ENCODE measurements at places on chromosomes 3 and 15.

DNA sequence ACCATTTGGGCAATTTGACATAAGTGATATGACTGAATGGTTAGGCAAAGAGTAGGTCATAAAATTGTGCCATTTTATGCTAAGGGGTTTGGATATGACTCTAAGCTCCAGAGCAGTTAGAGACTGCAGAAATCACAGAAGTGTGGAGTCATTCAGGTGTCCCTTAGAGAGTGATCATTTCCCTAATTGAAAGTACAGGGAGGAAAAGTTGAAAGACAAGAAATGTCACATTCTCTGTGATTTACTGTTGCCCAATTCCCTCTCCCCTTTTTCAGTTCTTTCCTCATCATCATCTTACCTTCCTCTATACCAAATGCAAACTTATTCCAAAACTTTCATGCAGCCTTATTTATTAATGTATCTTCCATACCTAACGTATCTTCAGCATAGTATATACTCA, 2.7 kb upstream of the GOLGB1 start:
- DNase-seq: no peak

DNA sequence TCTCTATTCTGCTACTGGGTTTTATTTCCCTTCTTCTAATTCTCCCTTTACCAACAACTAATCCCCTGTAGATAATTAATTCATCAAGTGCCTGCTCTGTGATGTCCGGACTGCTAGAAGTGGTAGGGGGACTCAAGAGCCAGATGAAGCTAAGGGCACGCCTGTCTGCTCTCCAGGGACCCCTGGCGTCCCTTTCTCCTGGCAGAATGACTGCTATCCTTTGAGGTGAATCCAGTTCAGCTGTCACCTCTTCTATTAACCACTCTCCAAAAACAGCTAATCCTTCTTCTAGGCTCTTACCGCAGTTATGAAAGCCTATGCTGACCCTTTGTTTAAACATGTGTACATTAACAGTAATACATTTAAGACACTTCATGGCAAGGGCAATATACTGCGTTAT, 1.4 kb upstream of the CHRNA7 start:
- DNase-seq: no peak

GRCh38 chr3:62546266-62546665, 172.9 kb upstream of the FEZF2 start:
- no peak for DNase-seq

- DNase-seq: no peak
Measured at GRCh38 chr3:35723480-35724097, 84.3 kb downstream of the ARPP21 start.

- DNase-seq: no peak
Measured at GRCh38 chr15:47405365-47406162, 311.7 kb upstream of the SEMA6D start.

GRCh38 chr3:112399064-112399463, 66.1 kb downstream of the CD200 start:
- no peak for DNase-seq

GRCh38 chr3:144968750-144969350, 997.2 kb downstream of the DIPK2A start:
- DNase-seq: no peak

GRCh38 chr3:108251265-108251664, 29.0 kb upstream of the IFT57 start:
- no peak for DNase-seq

DNA sequence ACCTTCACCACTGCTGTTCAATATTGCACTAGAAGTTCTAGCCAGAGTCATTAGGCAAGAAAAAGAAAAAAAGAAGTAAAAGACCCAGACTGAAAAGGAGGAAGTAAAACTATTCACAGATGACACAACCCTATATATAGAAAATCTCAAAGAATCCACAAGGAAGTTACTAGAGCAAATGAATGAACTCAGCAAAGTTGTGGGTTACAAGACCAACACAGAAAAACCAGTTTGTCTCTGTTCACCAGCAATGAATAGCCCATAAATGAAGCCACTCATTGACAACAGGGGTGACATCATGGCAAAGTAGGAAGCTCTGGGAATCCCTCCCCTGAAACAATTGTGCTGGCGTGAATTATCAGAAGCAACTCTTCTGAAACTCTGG, 4.6 kb downstream of the CFAP100 start:
- DNase-seq: no peak

- no peak for DNase-seq
Measured at GRCh38 chr3:170092907-170093306, 55.1 kb downstream of the GPR160 start.

DNA sequence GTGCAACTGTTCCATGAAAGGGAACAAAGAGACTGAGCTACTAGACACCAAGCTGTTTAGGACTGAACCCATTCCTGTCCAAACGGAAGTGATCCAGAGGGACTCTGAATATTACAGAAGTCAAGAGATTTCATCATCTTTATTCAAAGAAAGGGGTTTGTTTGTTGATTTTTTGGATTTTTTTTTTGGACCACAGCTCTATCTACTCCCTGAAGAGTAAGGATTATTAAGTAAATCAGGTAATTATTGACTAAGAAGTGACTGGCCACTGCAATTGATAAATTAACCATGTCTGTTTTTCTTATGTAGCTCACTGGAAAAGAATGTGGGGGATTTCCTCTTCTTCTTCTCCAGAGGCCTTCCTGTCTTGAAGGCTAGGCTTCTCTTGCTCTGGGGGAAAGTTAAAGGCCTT, 146.6 kb upstream of the TPM1 start:
- DNase-seq: no peak

DNA sequence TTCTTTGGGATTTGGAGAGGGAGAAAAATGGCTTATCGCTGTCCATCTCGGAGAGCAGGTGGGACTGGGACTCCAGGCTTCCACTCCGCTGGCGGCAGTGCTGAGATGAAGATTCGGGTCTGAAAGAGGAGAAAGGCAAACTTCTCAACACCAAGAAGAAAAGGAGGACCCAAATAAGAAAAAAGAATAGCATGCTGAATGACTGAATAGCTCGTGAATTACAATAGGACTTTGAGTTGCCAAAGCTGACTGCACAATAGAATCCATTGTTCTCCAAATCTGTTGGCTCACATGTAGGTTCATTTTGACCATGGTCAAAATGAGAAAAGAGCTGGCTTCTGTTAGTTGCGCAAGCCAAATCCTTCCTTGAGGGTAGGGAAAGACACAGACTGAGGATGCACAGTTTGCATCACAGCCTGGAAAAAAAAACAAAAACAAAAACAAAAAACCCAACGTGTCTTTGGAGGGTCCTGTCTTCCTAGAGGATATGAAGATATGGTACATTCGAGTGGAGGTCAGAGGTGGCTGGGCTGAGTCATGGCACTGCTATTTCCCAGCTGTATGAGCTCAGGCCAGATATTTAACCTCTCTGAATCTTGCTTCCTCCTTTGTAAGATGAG, 59.3 kb upstream of the LMOD3 start:
- no peak for DNase-seq

- DNase-seq: no peak
Measured at GRCh38 chr15:29913528-29914135, 91.4 kb upstream of the TJP1 start.

DNA sequence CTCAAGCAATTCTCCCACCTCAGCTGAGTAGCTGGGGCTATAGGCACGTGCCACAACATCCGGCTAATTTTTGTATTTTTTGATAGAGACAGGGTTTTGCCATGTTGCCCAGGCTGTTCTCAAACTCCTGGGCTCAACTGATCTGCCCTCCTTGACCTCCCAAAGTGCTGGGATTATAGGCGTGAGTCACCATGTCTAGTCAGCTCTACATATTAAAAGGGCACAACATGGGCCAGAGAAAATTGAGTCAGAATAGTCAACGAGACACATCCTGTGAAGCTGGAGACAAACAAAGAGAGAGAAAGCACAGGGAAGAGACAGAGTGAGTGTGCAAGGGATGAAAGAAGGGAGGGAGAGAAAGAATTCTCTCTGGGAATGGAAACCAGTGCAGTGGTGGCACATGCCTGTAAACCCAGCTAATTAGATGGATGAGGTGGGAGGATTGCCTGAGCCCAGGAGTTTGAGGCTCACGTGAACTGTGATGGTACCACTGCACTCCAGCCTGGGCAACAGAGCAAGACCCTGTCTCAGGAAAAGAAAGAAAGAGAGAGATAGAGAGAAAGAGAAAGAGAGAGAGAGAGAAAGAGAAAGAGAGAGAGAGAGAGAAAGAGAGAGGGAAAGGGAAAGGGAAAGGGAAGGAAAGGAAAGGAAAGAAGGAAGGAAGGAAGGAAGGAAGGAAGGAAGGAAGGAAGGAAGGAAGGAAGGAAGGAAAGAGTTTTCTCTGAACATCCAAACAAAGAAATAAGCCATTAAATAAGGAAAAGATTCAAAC, 107.2 kb upstream of the SLC25A36 start:
- DNase-seq: no peak
